ENCODE measurements at places on chromosomes 4 and X. TPM values are rescaled to one million over a fixed set of nuclear protein-coding genes. Genes with fewer than 3 reads are reported as not detected.

The STK32B gene
- total RNA-seq, result 2.2 TPM

The TMPRSS11B gene
- not detected for total RNA-seq

The CTAG2 gene
- total RNA-seq, result not detected

The MAGED2 gene
- 161 TPM for total RNA-seq

The PAGE2B gene
- not detected for total RNA-seq

The WDR17 gene
- 3.0 TPM for total RNA-seq

The HSFX3 gene
- total RNA-seq, result not detected

The IL21 gene
- total RNA-seq, result not detected

The VEGFC gene
- 25.3 TPM for total RNA-seq

The EBP gene
- total RNA-seq, result 12.6 TPM

The CT45A3 gene
- total RNA-seq, result not detected

DNA sequence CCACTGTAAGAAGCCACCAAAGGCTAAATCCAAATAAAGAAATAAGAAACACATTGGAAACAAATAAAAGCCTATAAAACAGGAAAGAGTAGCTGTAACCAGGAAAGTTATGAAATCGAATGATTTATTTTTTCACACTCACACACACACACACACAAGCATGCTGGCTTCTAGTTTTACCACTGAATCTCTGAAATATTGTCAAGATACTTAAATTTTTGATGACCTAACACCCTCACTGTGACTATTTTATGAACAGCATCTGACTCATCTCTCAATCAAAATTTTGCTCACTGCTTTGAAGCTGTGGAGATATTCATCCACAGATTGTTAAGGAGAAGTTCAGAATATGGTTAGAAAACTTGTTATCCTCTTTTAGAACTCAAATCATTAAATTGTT, 13.9 kb upstream of the GABRB1 start:
- DNase-seq, result no peak
- H3K4me1 ChIP-seq, result no peaks in the 10 kb centered on the region
- H3K27me3 ChIP-seq, result no peaks in the 10 kb centered on the region
- H3K36me3 ChIP-seq, result no peaks in the 10 kb centered on the region

DNA sequence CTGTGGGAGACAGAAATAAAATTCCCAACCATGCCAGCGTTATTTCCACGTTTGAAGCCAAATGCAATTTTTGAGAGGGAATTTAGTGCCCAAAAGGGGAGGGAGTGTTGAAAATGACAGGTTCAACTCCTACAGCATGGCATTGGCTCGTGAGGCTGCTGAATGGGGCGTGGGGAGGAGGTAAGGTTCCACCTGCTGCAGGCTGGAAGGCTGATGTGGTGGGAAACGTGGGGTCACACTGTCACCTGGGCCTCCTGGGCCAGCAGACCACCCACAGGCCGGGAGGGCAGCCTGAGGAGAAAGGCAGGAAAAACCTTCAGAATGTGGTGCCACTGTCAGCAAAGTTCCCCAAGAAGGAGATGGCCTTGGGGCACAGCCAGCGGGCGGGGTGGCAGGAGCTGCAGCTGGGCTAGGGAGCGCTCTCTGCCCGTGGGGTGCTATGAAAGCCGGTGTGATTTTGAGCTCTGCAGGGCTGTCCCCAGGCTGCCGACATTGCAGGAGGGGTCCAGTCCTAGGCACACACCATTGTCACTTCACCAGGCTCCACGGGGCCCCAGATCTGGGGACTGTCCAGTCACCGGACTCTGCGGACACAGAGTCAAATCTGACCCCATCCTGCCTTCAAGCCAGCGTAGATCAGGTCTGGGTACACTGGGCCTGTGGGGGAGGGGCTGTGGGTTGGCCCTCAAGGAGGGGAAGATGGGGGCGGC, 19.6 kb downstream of the MSANTD1 start:
- H3K27ac ChIP-seq, result no peak overlapping the region
- no peak for DNase-seq
- H3K4me3 ChIP-seq, result no peak overlapping the region
- no peaks in the 10 kb centered on the region for H3K27me3 ChIP-seq
- no peaks in the 10 kb centered on the region for H3K36me3 ChIP-seq

DNA sequence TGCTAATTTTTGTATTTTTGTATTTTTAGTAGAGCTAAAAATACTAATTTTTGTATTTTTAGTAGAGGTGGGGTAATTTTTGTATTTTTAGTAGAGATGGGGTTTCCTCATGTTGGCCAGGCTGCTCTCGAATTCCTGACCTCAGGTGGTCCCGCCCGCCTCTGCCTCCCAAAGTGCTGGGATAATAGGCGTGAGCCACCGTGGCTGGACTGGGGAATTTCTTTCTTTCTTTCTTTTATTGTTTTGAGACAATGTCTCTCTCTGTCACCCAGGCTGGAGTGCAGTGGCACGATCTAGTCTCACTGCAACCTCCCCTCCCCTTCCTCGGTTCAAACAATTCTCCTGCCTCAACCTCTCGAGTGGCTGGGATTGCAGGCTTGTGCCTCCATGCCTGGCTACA, 83.0 kb downstream of the FAM193A start:
- no peaks in the 10 kb centered on the region for H3K27me3 ChIP-seq
- no peak for DNase-seq
- no peak overlapping the region for H3K27ac ChIP-seq

DNA sequence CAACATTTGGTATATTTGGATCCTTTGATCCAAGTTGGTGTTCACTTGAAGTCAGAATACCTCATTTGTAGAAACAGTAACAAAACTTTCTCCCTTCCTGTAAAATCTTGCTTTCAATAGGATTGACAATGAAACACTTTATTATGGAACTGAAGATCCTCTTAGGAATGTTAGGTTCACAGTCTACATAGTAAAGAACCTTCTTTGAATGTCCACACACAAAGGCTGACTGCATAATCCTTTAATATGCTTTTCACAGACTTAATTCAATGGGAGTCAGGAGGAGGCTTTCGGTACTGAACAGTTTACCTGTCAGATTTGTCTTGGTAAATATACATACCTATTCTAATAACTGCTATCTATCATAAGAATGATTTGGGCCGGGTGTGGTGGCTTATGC, 188.5 kb downstream of the SPRY1 start:
- no peak overlapping the region for H3K27ac ChIP-seq
- no peak for DNase-seq
- peaks cover 1% of the 10 kb centered on the region for H3K4me1 ChIP-seq
- no peaks in the 10 kb centered on the region for H3K27me3 ChIP-seq
- H3K36me3 ChIP-seq, result no peaks in the 10 kb centered on the region

GRCh38 chr4:110840221-110840654, 217.4 kb upstream of the PITX2 start:
- H3K4me1 ChIP-seq, result no peaks in the 10 kb centered on the region
- H3K27me3 ChIP-seq, result no peaks in the 10 kb centered on the region
- no peaks in the 10 kb centered on the region for H3K36me3 ChIP-seq
- no peak overlapping the region for H3K4me3 ChIP-seq
- H3K27ac ChIP-seq, result no peak overlapping the region
- no peak for DNase-seq

- H3K27ac ChIP-seq, result no peak overlapping the region
- no peaks in the 10 kb centered on the region for H3K36me3 ChIP-seq
- H3K4me3 ChIP-seq, result no peak overlapping the region
- no peaks in the 10 kb centered on the region for H3K27me3 ChIP-seq
Observed at GRCh38 chrX:111262086-111262485, 8.2 kb downstream of the CAPN6 start.

DNA sequence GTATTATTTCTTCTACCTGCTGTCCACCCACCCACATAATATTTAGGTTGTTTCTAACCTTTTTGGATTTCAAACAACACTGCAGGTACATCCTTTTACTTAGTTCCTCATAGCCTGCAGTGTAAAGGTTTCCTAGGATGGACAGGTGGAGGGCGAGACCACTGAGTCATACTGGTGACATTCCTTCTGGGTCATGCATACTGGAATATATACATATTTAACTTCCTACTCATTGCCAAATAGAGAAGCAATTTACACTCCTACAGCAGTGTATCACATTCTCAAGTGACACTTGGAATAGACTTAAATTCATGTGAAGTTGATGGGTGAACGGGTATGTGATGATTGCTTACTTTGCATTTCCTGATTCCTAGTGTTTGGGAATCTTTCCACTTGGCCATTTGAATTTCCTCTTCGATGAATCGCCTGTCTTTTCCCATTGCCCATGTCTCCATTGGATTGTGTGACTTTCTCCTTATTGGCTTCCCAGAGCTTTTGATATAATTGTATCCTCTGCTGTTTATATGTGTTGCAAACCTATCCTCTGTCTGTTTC, 8.2 kb upstream of the PPP2R2C start:
- no peaks in the 10 kb centered on the region for H3K27me3 ChIP-seq
- no peak overlapping the region for H3K4me3 ChIP-seq
- no peak for DNase-seq

DNA sequence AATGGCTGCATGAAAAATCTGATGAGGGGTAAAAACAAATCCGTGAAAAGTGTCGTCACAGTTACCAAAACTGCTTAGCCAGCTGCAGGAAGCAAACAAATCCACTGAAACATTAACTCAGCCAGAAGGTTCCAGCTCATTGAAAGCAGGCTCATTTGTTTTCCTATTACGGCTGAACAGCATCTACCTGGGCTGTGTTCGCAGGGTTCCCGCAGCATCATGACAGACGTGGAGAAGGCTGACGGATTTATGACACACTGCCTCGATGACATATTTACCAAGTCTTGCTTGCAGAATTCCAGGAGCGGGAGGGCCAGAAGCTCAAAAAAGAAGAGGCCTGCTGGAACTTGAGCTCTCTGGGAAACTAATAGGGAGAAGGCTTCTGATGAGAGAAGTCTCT, 781.1 kb downstream of the RAB28 start:
- no peaks in the 10 kb centered on the region for H3K27me3 ChIP-seq
- H3K4me1 ChIP-seq, result no peaks in the 10 kb centered on the region
- DNase-seq, result no peak
- H3K27ac ChIP-seq, result no peak overlapping the region
- H3K4me3 ChIP-seq, result no peak overlapping the region

- no peaks in the 10 kb centered on the region for H3K27me3 ChIP-seq
- H3K4me3 ChIP-seq, result no peak overlapping the region
- H3K27ac ChIP-seq, result no peak overlapping the region
- no peak for DNase-seq
- peaks cover 2% of the 10 kb centered on the region for H3K4me1 ChIP-seq
Observed at GRCh38 chr4:87097075-87097474, 123.3 kb downstream of the KLHL8 start.

DNA sequence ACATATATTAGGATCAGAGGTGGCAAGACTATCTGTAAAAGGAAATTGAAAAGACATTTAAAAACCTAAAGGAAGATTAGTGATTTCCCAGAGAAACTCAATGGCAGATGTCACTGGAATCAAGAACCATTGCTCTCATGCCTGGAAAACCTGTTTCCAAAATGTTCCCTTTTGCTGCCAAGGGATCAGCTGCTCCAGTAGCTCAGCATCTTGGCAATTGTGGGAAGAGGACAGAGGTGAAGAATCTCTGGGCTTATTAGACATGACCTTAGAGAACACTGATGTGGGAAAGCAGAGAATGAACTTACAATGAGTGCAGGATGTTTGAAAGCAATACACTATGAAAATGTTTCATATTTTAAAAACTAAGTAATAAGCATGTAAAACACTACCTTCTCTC, 98.3 kb downstream of the SHROOM3 start:
- H3K27ac ChIP-seq, result no peak overlapping the region
- no peaks in the 10 kb centered on the region for H3K27me3 ChIP-seq
- H3K36me3 ChIP-seq, result no peaks in the 10 kb centered on the region
- no peaks in the 10 kb centered on the region for H3K4me1 ChIP-seq
- no peak for DNase-seq

DNA sequence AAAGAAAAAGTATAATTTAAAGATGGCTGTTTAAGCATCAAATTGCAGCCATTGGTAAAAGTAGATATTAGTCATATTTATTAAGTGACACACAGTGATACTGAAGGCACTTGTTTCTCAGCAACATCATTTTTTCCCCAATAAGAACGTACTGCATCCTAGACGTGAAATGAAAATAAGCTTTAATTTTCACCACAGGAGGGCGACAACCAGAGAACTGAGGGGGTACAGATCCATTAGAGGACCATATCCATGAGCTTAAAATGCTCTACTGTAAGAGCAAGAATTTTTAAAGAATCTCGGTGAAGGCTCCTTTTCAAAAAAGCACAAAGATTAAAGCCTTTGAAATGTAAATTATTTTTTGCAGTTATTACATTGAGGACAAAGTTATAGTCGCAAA, 33.4 kb downstream of the FRG1 start:
- no peaks in the 10 kb centered on the region for H3K36me3 ChIP-seq
- H3K4me3 ChIP-seq, result no peak overlapping the region
- no peak overlapping the region for H3K27ac ChIP-seq
- H3K27me3 ChIP-seq, result no peaks in the 10 kb centered on the region

GRCh38 chr4:80540349-80540748, 204.8 kb downstream of the CFAP299 start:
- H3K4me3 ChIP-seq, result no peak overlapping the region
- H3K27ac ChIP-seq, result no peak overlapping the region
- no peaks in the 10 kb centered on the region for H3K27me3 ChIP-seq
- no peak for DNase-seq
- H3K4me1 ChIP-seq, result no peaks in the 10 kb centered on the region
- H3K36me3 ChIP-seq, result no peaks in the 10 kb centered on the region

GRCh38 chr4:124641715-124642381, 70.7 kb downstream of the ANKRD50 start:
- DNase-seq, result no peak
- no peaks in the 10 kb centered on the region for H3K36me3 ChIP-seq
- H3K27me3 ChIP-seq, result no peaks in the 10 kb centered on the region
- no peaks in the 10 kb centered on the region for H3K4me1 ChIP-seq
- H3K4me3 ChIP-seq, result no peak overlapping the region

DNA sequence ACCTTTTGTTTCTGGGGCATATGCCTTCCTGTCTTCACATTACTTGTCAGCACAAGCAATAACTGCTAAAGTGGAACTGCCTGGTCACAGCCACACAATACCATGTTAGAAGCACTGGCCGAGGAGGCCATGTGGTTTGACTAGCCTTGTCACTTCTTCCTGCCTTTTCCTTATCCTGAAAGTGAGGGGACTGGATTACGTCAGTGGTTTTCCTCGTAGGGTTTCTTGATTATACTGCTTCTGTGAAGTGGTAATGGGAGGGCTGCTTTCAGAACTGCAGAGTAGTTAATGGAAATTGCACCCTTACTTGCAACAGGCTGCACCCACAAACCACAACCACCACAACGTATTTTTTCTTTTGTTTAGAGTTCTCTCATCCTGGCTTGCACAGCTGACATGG, 26.6 kb downstream of the ZRSR2 start:
- no peak overlapping the region for H3K4me3 ChIP-seq
- H3K36me3 ChIP-seq, result no peaks in the 10 kb centered on the region

- H3K27ac ChIP-seq, result no peak overlapping the region
- H3K4me3 ChIP-seq, result no peak overlapping the region
- no peaks in the 10 kb centered on the region for H3K27me3 ChIP-seq
Observed at GRCh38 chr4:22531311-22532019, 15.6 kb upstream of the ADGRA3 start.

- H3K4me3 ChIP-seq, result no peak overlapping the region
- H3K27me3 ChIP-seq, result no peaks in the 10 kb centered on the region
- H3K27ac ChIP-seq, result no peak overlapping the region
Observed at GRCh38 chrX:13499736-13500135, 69.7 kb upstream of the EGFL6 start.

All from aorta (tissue), 5 donors.